Stimulated activated CD8-positive, alpha-beta memory T cell treated with anti-CD3 and anti-CD28 coated beads, Interleukin-4, amount 100 ng/mL, for 48 hours (primary cell): ENCODE measurements at places on chromosomes 7 and 10.
A peak's percentile ranks its signal among the peaks of the same experiment; 100 is the strongest.

DNA sequence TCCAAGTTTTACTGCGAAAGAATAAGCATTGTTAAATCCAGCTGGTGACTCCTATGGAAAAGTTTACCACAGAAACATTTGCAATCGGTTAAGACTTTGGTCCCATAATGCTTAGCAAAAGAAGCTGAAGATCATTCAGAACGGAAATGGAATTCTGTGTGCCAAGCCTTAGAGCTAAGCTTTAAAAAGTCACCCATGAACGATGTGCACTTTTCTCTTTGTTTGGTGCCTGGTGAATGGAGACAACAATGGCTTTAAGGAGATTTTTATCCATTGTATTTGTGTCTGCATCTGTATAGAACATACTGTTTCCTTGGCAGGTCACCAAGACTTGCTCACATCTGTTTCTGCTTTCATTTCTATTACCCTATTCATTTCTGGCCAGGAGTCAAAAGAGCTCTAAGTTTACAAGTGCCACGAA, 26.3 kb upstream of the COL1A2 start:
- no peak for DNase-seq

DNA sequence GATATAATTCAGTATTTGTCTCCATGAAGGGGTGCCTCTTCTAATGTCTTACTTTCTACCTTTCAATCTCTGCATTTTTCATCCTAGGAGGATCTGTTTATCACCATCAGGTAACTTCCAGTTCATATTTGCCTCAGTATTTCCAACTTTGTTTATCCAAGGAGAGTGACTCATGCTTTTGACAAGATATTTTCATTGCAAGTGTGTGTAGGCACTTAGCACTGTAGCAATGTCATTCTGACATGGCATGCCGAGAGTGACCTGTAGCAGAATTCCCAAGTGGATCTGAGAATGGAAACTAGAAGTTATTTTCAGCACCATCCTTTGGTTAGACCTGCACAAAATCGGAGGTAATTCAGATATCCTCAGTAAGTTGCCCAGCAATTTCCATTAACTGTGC, 129.9 kb downstream of the INHBA start:
- no peak for DNase-seq

DNA sequence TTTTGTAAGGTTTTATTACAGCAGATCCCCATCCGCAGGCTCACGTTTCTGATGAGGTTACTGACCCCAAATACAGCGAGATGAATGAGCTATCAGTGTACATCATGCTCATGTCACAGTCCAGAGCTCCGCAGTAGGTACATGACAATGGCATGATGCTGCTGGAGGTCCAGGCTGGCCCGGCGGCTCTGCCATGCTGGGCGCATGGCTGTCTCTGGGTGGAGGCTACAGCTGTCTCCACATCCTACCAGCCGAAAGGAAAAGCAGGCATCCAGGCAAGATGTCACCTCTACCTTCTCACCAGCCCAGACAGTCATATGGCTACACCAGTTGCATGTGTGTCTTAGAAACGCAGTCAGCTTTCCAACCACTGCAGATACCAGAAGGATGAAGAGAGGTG, 90.9 kb upstream of the RNF32 start:
- DNase-seq: no peak

DNA sequence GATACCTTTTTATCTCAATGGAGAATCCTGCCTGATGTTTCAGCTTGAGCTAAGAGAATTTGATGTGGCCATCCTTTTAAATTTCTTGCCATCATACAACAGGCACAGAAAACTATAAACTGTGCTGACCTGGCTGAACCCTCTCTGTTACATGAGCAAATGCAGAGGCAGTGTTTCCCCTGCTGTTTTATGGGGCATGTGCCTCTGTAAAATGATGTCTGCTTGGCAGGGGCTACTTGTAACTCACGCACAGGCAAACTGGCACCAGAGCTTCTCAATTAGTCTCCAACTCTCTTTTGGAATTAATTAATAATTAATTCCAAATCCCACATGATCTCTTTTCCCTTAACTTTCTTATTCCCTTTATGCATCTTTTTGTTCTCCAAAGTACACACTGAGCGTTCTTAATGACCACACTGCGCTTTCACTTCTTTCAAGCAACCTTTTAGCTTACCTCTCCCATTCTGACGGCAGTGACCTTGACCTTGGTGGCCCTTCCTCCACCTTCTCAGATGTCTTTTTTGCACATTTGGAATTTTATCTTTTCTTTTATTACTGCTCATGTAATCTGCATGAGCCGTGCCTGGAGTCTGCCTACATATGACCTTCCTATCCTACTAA, 334.0 kb downstream of the PLXNA4 start:
- no peak for DNase-seq

DNA sequence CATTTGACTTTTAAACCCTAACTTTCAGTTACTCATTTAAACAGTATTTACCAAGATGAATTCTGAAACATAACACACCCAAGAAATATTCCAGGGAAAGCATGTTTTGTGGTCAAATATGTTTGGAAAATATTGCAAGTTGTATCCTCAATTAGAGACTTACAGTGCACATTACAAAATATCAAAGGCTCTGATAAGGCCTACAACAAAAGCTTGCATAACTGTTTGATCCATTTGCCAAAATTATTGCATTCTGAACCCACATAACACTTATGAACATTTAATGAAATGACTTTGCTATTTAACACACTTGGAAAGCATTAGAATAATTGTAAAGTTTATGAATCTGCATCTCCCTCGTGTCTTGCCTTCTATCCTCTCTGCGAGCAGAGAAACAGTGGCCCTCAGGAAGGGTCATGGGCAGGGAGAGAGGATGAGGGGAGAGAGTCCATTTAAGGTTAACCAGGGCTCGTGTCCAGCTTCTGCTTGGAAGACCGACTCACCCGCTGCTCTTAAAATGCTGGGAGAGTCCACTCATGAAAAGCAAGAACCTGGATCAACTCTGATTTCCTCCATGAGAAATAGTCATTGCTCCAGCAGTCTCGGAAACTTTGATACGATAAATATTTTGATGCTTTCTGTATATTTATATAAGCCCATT, 408.2 kb upstream of the ZMIZ1 start:
- no peak for DNase-seq

- DNase-seq: peak; percentile 24
These were observed 299.1 kb downstream of the LHFPL3 start for GRCh38 chr7:104627516-104627915.

DNA sequence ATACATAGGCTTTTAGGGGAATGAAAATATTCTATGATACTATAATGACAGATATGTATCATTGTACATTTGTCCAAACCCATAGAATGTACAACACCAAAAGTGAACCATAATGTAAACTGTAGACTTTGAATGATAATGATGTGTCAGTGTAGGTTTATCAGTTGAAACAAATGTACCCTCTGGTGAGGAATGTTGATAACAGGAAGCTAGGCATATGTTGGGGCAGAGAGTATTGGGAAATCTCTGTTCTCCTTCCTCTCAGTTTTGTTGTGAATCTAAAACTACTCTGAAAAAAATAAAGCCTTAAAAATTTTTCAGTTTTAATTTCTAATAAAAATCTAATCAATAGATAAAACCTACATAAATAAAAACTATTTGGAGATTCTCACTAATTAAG, 36.9 kb downstream of the C1GALT1 start:
- DNase-seq: no peak

GRCh38 chr10:81733542-81733941, 141.5 kb upstream of the NRG3 start:
- no peak for DNase-seq

- DNase-seq: no peak
These were observed 98.3 kb downstream of the MKLN1 start for GRCh38 chr7:131425992-131426391.

DNA sequence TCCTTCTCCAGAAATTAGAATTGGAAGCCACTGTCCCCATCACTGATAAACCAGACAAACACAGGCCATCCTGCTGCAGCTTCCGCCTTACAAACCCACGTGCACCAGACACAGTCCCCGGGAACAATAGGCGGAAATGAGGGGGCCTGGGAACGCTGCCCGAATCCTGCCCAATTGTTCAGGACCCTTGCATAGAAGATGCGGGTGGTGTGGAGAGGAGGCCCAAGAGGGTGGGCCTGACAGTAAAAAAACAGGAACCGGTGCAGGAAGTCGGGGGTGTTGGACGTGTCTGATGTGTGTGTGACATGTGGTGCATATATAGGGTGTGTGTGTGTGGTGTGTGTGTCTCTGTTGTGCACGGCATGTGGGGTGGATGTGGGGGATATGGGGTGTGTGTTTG, 26.5 kb upstream of the CHST15 start:
- DNase-seq: no peak

DNA sequence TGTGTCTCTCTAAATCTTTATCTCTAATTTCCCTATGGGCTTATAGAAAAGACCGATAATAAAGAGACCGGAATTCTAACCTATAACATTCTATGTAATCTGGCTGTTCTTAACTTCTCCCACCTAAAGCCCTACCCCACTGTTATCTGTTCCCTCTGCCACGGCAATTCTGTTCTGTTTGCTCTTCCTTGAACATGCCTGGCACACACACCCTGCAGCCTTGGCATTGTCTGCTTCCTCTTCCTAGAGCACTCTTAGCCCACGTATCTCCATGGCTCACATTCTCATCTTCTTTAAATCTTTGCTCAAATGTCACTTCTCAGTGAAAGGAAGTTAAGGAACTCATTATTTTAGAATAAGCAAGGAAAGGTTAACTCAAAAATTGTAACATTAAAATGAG, 309.2 kb downstream of the GPR158 start:
- no peak for DNase-seq

DNA sequence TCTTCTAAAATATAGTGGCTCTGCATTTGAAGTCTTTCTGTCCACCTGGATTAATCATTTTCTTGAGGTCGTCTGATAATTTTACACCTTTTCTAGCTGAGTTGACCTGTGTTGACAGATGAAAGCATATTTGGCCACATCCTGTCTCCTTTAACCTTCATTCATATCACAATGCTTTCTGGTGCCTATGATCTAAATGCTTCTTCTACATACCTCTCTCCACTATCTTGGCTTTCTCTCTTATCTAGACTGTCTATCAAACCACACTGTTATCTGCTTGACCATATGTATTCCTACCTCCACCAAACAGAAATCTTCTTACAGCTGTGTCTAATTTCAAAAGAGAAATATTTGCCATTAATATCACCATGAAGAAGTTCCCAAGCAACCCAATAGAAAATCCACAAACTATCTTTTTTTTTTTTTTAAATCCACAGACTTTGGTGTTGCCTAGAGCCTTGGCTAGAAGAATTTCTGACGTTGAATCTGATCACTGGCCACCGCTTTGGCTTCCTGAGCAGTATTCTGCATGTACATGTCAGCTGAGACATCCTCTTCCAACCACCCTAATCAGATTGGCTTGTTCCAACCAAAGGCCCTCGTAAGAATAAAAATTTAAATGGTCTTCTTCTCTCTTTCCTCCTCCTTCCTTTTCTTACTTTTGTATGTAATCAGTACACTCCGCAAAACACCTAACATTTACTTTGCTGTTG, 66.3 kb upstream of the SP4 start:
- DNase-seq: no peak

- DNase-seq: no peak
These were observed 140.9 kb upstream of the MKLN1 start for GRCh38 chr7:131186816-131187215.

DNA sequence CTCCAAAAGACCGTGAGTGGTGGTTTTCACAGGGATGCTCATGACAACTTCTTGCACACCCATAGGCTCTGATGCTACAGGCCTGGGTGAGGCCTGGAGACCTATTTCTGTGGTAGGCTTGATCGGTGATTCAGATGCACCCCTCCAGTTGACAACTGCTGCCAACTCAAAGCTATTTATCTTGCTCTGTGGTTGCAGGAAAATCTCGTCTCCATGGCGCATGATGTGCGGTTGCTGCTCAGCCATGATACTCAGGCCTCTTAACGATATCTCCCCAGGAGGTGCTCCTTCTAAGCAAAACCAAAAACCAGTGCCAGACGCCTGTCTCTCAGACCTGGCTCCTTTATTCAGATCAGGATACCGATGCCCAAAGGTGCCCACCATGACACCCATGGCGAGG, 31.4 kb downstream of the C10orf90 start:
- no peak for DNase-seq

DNA sequence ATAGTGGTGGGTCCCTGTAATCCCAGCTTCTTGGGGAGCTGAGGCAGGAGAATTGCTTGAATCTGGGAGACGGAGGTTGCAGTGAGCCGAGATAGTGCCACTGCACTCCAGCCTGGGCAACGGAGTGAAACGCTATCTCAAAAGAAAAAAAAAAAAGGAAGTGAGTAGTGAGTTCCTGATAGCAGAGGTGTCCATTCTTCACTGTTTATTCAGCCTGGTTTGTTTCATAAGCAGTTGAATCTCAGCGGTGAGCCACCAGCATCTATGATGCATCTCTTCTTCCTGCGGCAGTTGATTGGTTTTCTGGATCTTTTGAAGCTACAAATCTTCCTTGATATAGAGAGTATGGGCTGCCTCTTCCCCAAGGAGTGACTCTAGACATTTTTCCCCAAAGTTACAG, 316.1 kb upstream of the MTPN start:
- DNase-seq: no peak

- DNase-seq: no peak
These were observed 44.4 kb downstream of the ENO4 start for GRCh38 chr10:116893686-116894037.

DNA sequence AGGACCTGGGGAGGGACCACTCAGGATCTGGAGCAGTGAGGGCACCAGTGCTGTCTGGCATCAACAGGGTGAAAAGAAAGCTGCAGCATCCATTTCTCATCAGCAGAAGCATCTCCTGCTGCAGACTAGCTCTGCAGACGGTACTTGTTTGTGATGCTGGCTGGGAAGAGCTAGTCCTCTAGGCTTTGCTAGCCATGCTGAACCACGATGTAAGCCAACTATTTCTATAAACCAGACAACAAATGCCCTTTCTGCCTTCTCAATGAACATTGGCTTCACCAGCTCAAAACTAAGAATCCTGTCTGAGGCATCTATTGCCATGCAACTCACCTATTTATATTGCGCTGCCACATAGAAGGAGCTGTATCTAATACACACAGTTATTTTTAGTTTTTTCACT, 65.6 kb downstream of the CTTNBP2 start:
- DNase-seq: no peak

- DNase-seq: no peak
These were observed 259.0 kb downstream of the CALN1 start for GRCh38 chr7:72153132-72153512.

DNA sequence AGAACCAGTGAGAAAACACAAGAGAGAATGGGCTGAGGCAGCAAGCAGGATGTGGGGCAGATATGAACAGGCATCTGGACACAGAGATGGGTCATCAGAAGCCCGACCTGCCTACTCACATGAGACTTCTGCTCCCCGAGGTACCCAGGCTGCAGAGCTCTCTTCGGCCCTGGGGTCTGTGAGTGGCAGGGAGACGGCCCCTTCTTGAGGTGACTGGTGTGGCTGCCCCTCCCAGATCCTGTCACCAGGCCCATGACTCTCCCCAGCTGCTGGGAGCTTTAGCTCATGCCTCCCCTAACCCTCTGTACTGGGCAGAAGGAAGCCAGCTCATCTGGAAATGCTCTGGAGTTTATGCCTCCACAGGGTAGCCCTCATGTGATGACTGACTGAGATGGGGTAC, 157.6 kb upstream of the PCBD1 start:
- DNase-seq: no peak
